ENCODE measurements at places on chromosomes 2 and 18.

GRCh38 chr2:231807020-231807419 is 20.8 kb downstream of the COPS7B start:
- peak; percentile 2 for DNase-seq

DNA sequence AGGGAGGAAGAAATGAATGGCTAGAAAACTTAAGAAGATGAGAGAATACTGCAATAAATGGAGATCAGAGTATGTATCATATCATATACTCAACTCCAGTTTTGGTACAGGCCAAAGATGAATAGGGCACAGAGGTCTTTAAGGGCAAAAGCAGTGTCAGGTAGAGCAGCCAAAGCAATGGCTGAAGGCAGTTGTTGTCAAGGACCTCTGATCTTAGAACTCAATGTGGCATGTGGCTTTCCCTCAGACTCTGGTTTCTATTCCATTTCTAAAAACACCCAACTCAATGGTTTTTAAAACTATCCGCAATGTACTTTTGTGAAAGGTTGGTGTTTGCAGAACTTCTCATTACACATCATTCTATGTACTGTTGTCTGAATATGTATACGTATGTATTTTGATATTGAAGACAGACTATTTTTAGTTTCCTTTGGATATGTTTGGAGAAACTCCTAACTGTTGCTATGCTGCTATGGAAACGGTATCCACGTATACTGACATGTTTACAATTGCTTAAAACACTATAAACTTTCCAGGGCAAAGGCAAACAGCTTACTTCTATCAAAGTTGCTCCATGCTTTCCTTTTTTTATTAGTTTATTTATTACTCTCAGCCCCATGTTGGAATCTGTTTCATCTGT is 58.1 kb upstream of the PELI1 start:
- DNase-seq: peak; percentile 32

GRCh38 chr2:17388798-17389197 is 129.4 kb downstream of the RAD51AP2 start:
- peak; percentile 19 for DNase-seq

DNA sequence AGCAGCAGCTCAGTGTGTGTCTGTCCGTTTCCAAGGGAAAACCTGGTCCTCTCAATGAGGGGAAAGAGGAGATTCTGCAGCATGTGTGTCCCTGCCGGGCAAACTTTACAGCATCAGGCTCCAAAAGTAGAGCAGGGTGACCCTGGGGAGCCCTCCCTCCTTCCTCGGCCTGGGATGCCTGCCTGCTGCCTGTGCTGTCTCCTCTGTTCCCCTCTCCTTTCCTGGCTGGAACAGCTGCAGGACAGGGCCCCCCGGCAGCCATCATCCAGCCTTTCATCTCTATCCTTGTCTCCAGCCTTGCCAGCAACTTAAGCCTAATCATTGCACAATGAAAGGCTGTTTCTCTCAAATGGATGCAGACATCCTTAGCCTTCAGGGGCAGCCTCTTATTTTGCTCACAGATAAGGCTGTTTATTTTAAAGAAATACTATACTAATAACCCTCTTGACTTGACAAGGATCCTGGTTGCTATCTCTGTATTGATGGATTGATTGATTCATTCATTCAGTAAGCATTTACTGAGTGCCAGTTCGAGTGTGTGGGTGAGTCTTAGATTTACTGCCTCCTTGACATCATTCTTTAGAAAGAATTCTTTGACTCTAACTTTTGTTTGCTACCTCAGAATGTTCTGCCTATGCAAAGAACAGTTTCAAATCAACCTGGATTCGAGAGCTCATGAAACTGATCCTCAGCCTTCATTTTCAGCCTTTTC is 40.6 kb upstream of the EDAR start:
- DNase-seq: no peak

DNA sequence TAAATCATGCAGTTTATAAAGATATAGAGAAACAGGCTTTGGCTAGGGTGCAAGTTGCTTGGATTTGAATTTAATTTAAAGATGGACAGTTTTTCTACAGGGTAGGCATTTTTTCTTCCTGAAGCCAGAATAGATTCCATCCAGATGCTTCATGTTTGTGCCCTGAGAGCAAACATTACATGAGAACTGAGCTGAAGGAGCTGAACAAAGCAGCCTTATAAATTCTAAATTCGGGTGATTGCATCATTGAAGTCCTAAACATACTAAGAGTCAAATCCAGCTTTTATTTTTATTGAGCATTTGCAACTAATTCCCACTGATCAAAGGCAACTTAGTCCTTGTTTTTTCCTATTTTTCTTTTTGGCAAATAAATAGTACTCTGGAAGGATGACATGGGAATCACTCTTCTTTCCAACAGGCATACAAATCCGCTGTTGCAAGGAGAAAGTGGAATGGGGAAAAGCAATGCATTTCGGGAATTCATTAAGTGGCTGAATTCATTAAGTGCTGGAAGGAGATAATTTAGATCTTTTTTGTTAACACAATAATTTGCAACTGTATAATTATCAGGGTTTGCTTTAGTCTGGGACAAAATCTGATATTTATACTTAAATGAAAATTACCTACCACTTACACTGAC is 828.0 kb downstream of the SLC4A3 start:
- DNase-seq: no peak

GRCh38 chr18:37965572-37965970 is 400.0 kb upstream of the CELF4 start:
- no peak for DNase-seq

- no peak for DNase-seq
These were observed 164.3 kb upstream of the APCDD1 start for GRCh38 chr18:10289951-10290637.

GRCh38 chr2:58710795-58711279 is 469.7 kb upstream of the FANCL start:
- no peak for DNase-seq

- DNase-seq: no peak
These were observed 490.8 kb upstream of the CDH7 start for GRCh38 chr18:65260030-65260429.

GRCh38 chr2:78701546-78701945 is 324.0 kb upstream of the REG3G start:
- no peak for DNase-seq

DNA sequence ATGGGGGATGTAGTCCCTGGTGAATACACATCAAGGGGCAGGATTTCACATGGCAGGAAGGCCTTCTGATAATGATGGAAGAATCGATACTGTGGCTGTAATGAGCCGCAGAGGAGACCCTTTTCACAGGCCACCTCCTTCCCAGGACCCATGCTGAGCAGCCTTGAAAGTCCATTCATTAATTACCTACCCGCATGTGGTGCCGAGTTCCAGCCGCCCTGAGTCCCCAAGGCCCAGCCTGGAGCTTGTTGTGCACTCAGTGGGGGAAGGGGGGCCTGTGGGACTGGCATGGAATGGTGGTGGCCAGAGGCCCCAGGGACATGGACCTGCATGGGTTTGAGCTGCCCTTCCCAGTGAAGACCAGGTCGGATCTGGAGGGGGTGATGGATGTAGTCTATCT is 25.5 kb downstream of the ASB18 start:
- DNase-seq: no peak

- DNase-seq: no peak
These were observed 34.8 kb upstream of the MYO3B start for GRCh38 chr2:170143045-170143717.

- DNase-seq: no peak
These were observed 54.6 kb downstream of the DCC start for GRCh38 chr18:52394602-52395001.

DNA sequence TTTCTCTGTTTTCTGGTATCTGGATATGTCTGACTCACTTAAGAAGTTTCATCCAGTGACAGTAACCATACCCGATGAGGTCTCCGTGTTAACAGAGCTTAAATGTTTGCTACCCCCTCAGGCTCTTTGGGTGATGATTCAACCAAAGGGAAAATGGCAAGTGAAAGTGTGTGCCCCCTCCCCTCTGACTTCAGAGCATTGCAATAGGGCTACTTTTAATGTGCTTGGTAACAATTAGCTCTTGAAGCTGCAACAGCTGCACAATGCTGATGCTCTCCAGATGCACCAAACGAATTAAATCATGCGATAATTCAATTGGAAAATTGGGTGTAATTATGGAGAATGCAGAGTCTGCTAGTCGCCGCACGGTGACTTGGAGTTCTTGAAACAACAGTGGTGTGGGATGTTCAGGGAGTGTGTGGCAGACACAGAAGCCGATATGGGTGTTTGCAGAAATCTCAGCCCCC is 270.7 kb downstream of the ALK start:
- peak; percentile 21 for DNase-seq

GRCh38 chr2:189178726-189179569 is 613 bp downstream of the COL5A2 start:
- peak; percentile 85 for DNase-seq

DNA sequence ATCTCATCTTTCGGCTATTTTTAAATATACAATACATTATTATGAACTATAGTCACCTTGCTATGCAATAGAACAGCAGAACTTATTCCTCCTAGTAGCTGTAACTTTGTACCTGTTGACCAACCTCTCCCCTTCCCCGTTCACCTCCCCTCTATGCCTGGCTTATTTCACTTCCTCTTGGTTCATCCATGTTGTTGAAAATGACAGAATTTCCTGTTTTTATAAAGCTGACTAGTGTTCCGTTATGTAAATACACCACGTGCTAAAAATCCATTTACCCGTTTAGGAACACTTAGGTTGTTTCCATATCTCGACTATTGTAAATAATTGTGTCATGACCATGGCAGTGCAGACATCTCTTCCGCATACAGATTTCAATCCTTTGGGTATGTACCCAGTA is 10.3 kb downstream of the ALPI start:
- DNase-seq: no peak

Measured in fibroblast of skin of back (primary cell).